8988T (cell line): ENCODE measurements at places on chromosomes 7 and 10.

DNA sequence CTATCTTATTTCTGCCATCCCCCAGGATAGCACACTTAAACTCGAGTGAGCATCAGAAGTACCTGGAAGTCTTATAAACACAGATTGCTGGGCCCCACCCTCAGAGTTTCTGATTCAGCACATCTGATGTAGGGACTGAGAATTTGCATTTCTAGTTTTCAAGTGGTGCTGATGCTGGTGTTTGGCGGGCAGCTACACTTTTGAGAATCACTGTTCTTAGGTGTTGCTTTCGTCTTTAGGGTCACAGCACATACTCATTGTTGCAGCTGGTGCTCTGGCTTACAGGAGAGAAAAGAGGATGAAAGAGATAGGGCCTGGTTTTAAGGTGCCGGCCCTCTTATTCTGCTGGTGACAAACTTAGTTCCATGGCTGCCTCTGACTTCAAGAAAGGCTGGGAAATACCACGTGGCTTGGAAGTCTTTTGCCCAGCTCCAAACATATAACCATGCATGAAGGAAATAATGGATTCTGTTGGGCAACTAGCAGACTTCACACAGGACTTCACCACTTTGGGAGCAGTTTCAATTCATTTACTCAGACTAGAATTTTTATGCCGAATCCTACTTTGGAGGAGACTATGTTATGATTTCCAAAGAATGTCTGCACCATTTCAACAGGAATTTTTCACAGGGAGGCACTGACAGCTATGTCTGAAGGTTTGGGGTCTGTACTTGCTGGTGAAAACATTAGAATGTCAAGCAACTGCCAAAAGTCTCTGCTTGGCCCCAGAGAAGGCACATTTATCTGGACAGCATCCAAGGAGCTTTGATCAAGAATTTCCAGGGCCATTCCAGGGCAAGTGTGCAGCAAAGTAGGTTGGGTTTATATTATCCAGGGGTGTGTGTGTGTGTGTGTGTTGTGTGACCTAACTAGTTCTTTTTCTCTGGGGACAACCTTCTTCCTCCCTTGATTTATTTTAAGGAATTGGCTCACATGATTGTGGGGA is 6.9 kb upstream of the MINDY4 start:
- DNase-seq = no peak

DNA sequence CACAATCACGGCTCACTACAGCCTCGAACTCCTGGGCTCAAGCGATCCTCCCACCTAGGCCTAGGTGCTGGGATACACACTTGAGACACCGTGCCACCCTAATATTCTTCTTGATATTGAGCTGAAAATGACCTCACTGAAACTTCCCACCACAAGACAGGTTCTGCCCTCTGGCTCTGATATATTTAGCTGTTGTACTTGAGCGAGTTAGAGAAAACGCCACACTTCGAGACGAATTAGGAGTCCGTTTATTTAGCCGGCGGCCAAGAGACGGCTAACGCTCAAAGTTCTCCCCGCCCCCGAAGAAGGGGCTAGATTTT is 17.9 kb downstream of the ZC3HAV1 start:
- DNase-seq = no peak

- DNase-seq = no peak
Observed at GRCh38 chr10:70324339-70324861, 40.6 kb upstream of the NPFFR1 start.

GRCh38 chr10:124999433-125000365 is 57.8 kb downstream of the ZRANB1 start:
- no peak for DNase-seq

DNA sequence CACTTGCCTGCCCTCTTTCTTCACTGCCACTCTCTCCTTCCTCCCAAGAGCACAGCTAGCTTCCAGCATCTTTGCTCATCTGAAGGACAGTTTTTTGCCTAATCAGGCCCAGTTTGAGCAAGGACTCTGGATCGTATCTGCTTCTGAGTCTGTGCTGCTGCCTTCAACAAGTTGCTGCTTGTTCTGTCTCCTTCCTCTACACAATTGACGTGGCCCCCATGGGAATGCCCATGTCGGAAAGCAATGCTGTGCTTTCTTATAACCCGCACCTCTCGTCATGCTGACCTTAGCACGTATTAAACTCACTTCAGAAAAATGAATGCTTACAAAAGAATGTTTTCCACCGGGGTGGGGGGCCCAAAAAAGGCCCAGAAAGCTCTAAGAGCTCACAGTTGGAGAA is 324.7 kb upstream of the C7orf33 start:
- no peak for DNase-seq

DNA sequence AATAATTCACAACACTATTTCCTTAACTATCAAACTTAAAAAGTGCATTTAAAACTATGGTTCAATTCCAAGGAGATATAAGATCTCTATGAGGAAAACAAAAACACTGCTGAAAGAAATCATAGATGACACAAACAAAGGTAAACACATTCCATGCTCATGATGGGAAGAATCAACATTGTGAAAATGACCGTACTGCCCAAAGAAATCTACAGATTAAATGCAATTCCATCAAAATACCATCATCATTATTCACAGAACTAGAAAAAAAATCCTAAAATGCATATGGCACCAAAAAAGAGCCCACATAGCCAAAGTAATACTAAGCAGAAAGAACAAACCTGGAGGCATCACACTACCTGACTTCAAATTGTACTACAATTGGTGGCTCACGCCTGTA is 159.9 kb upstream of the EEPD1 start:
- no peak for DNase-seq

GRCh38 chr7:96080027-96080426 is 241.9 kb downstream of the SLC25A13 start:
- no peak for DNase-seq

DNA sequence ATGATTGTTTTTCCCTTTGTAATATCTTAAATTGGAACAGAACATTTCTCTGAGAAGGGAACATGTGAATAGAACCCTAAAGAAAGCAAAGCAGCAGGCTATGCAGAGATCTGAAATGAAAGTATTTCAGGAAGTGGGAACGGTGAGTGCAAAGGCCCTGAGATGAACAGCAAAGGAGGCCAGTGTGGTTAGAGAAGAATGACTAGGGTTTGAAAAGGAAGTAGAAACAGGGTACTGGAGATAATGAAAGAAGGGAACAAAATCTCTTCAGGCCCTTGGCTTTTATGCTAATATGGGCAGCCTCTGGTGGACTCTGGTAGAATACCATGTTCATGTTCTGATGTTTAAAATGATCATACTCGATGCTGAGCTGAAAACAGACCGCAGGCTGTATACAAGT is 22.2 kb downstream of the ARHGAP21 start:
- no peak for DNase-seq

- no peak for DNase-seq
Observed at GRCh38 chr10:132753596-132753995, 32.4 kb downstream of the NKX6-2 start.

DNA sequence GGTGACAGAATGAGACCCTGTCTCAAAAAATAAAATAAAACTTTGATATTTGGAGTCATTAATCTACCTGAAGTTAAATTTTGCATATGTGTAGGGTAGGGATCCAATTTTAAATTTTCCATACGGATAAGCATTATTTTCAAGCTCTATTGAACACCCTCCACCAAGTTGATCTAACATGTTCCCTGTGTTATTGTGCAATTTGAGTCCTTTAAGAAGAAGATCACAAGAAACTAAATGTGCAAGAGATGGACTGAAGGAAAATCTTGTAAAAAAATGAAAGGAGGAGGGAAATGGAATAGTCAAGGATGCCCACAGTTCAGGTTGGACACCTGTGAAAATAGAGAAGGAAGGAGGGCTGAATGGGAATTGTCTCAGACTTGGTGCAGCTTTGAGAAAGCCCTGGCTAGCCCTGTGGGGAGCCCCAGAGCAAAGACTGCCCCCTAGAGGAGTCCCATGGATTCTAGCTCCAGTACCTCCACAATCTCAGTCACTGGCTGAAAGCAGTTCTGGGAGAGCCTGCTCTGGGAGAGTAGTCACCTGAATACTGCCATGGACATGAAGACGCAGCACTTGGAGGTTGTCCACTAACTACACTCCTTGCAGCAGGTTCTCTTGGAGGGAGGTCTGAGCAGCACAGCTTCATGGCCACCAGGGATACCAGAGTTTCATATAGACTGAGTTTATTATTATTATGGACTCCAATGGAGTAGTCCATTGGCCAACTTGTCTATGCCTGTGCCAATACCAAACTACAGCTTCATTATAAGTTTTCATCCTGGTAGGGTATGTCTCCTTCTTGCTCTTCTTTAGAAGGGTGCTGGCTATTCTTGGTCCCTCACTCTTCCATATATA is 5.7 kb upstream of the TIAL1 start:
- DNase-seq = no peak

DNA sequence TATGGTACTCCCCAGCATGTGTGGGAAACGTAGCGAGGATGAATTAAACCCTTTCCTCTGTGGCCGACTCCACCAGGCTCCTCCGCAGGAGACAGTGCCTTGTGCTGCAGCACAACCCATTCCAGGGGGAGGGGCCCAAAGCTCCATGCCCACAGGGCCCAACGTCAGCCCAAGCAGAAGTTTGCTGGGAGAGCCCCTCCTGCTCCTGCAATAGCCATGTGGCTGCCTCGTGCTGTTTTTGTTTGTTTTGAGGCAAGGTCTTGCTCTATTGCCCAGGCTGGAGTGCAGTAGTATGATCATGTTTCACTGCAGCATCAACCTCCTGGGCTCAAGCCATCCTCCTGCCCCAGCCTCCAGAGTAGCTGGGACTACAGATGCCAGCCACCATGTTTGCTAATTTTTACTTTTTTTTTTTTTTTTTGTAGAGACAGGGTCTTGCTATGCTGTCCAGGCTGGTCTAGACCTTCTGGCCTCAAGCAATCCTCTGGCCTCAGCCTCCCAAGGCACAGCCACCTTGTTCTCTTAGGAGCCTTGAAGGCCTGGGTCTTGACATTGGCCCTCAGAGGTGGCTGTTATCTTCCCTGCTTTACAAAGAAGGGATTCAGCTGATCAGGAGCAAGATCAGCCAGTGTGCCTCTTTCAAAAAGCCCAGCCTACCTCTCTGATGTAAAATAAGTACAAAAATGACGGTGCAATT is 102.8 kb downstream of the DYNC2I1 start:
- DNase-seq = no peak

DNA sequence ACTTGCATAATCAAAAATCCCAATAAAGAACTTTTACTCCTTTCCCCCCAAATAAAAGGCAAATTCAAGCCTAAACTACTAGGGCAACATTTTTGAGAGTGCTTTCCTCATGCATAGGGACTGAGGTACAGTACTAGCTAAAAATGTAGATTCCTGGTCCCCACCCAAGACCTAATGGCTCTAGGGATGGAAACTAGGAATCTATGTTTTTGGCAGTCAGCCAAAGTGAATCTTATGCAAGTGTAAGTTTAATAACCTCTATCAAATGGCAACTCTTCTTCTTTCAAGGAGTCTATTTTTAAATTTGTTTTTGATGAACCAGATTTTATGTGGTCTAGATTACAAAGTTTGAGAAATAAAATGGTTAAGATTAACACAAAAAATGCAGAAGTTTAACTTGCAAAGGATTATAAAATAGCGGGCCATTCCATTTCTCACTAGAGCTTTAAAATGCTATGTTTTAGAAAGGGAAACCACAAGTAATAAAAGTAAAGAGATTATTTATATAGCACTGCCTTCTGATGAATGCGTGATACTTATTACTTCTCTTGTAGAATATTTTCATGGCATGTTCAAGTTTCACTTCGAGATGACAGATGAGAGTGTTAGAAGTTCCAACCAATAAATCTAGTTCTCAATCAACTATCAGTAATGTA is 70.4 kb upstream of the MDFIC start:
- no peak for DNase-seq

- no peak for DNase-seq
Observed at GRCh38 chr7:116588641-116589594, 64.1 kb downstream of the CAV1 start.

DNA sequence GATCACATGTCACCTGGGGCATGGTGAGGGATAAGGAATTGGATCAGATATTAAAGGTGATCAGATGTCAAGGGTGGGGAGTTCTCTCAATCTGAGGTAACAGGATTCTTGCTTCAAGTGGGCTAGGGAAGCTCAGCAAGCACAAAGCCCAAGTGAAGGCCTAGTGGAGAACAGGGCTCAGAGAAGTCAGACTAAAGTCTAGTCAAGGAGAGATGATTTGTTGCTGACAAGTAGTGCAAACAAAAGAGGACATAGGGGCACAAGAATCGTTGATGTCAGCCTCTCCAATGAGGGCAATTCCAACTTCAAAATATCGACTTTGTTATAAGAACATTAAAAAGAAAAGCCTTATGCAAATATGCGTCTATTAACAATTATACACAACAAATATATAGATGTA is 852.8 kb upstream of the CELF2 start:
- no peak for DNase-seq

DNA sequence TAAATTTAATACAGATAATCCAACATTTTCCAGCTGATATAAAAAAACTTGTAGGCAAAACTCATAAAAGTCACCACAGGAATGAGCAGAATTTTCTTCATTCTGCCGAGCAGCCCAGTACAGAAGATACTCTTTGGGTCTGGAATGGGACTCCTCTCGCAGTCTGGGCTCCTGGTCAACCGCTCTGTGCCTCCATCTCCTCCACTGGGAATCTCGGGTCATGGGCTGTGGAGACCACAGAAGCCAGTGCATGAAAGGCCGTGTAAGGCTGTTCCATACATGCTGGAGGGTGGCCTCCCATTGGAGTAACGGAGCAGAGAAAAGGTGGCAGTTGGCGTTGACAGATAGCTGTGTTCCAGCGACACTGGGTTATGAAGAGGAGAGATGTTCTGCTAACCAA is 616.4 kb upstream of the MGMT start:
- DNase-seq = no peak

GRCh38 chr10:22539579-22540298 is 174.6 kb downstream of the PIP4K2A start:
- no peak for DNase-seq

- DNase-seq = no peak
Observed at GRCh38 chr10:35592441-35592840, 12.7 kb upstream of the GJD4 start.

DNA sequence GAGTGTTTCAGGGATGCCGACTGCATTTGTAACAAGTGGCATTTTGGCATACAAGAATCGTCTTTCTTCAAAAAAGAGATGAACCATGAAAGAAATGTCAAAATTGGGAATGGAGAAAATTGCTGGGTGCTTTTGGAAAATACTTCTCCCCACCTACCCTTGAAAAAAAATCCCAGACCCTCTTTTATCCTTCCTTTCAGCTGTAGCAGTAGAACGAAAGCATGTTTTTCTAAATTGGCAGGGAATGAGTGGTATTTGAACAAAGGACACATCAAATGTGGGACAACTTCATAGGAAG is 187.5 kb downstream of the NRP1 start:
- no peak for DNase-seq

DNA sequence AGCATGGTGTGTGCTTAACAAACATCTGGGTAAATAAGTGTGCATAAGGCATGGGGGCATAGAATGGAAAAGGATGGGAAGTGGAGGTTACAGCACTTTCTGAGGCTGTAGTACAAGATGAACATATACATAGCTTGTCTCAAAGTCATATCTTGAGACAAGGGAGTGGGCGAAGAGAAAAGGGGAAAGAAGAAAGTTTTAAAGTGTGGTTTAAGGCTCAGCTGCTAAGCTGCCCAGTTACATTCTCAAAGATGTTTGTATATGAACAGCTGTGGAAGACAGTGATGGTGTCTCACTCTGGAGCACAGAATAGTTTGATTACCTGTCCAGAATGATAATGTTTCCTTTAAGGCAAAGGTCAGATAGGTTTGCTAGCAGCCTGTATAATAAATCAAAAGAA is 61.9 kb upstream of the LANCL2 start:
- no peak for DNase-seq
